Left kidney (tissue), 8 donors: ENCODE measurements at places on chromosomes 5 and 9.

- DNase-seq: no peak
These were observed 29.6 kb upstream of the GRXCR2 start for GRCh38 chr5:145902421-145902820.

DNA sequence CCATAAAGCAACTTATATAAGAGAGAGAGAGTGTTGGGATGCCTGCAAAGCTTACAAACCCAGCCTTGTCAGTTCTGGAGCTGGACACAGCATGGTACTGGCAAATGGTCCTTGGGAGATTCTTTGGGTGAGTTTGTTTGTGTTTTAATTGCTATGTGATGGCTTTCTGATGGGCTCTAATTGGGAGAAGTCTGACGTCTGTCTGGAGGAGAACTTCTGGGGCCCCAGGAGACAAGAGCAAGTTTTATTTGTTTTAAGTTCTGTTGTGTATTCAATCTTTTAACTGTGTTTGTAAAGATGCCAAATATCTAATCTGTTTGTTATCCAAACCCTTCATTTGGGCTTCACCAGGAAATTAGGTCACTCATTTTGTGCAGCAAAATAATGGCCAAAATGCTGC lies 50.3 kb upstream of the AFAP1L1 start:
- DNase-seq: no peak

DNA sequence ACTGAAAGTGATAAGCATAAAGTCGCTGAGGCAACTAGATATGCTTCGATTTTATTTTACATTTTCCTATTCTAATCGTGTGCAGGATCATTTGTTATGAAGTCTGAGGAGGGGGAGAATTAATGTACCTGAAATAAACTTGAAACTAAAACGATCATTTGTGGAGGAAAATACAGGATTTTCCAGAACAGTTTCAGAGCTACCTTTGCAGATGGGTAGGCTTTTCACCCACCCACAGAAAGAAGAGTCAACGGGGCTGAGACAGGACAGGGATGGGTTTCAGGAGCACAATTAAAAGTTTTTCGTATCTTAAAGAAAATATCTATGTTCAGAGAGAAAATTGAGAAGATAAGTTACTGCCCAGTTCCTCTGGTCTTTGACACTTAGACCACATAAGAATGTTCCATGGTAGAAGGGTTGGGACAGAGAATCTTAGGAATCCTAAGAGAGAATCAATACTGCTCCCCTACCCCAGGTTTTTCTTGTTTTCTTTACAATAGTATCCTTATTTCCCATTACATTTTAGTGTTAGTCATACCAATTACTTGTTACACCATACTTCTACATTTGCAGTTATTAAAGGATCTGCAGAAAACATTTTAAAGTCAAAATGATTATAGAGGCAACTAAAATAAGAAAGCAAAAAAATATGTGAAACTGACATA lies 211.4 kb downstream of the DEPDC1B start:
- no peak for DNase-seq

DNA sequence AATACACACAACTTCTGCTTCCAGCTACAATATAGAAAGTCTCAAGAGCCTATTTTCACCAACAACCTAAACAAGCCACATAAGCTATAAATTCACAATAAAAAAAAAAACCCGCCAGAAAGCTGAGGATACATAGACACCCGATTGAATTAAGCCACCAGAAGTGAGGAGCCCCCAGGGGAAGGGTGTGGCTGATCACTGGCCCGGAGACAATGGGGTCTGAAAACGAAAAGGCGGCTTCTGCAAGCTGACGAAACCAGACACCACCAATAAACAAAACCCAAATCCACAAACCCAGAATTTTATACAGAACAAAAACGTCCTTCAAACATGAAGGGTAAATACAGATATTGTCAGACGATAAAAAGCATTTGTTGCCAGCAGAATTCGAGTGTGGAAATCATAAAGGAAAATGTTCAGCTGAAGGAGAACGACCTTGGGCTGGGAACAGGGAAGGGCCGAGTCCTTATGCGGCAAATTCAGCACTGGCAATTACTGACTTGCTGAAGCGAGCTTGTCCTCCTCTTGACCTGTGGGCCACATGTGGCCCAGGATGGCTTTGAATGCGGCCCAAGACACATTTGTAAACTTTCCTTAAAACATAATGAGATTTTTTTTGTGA lies 39.6 kb upstream of the CEP72 start:
- DNase-seq: no peak

DNA sequence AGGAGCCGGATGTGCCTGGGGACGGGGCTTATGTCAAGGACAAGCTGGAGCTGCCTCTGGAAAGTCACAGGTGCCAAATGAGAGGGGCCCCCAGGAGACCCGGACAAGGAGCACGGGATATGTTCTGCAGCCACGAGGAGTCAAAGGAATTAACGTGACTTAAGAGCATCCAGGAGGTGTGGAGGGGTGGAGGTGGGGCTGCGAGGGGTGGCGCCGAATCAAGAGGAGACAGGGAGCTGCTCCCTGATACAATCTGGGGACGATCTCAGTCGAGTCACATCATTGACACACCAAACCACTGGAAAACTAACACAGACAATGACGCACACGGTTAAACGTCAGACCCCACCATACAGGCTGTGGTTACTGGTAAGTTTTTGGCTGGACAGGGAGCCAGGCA lies 10.4 kb downstream of the CCDC127 start:
- DNase-seq: no peak

- DNase-seq: no peak
These were observed 505 bp upstream of the ACER2 start for GRCh38 chr9:19408316-19408692.

DNA sequence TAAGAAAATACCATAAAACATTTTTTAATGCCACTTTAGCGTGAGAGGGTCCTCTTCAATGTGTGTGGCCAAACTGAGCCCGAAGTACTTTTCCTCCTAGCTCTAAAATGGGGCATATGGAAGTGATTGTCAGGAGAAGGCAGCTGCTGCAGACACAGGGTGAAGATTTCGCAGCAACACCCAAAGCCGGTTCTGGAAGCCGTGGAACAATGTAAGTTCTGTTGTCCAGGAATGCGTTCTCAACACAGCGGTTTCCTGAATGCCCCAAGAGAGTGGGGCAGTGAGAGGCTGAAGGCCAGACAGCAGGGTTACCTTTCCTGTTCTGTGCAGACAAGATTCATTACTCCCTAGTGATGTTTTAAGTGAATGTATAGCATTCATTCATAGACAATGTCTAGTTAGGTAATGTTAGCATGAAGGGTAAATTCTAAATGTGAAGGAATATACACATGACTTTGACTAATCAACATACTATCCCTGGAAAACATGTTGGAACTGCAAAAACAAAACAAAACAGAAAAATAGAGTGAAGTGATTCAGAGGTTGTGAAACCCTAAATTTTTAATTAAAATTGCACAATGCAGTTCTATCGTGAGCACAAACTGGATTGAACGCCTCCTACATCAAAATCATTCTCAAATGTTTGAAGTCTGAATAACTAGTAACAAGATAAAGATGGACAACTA lies 197.0 kb upstream of the SEMA6A start:
- DNase-seq: no peak

DNA sequence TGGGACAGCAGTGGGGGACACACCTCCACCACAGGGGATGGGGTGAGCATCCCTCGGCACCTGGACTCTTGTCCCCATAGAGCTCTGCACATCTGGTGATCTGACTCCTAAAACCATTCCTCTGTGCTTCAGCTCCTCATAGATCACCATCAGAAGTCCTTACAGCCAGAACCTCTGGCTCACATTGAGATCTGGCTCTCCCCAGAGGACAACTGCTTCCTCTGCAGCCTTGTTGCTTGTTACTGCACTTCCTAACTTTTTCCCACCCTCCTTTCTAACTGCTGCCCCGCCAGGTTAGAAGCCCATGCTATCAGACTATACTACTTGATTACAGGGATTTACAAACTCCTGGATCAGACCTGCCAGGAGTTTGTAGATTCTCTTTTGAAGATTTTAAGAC lies 64.5 kb downstream of the ARSB start:
- DNase-seq: no peak

- DNase-seq: no peak
These were observed 61.7 kb downstream of the SH3TC2 start for GRCh38 chr5:149001162-149001561.

GRCh38 chr5:118984602-118985001 lies 3.7 kb downstream of the DTWD2 start:
- no peak for DNase-seq

DNA sequence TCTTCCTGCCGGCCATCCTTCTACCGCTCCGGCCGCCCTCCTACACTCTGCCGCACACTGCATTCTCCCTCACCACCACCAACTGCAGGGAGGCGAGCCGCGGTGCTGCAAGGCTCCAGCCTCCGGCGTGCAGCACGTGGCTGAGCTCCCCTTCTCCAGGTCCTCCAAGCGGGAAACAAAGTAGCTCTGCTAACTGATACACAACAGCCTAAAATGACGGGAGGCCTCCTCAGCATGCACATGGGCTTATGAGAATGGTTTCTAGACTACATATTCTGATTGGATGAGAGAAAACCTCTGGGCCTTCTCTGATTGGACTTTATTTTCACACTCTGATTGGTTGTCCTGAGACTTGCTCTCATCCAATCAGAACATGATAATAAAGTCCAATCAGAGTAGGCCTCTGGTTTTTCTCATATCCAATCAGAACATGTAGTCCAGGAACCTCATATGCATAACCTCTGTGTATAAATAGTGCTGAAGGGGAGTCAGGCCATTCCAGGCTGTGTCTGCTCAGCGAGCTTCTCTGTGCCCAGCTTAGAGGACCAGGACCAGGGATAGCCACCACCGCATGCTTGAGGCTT lies 27.0 kb upstream of the ZNF354B start:
- DNase-seq: no peak

DNA sequence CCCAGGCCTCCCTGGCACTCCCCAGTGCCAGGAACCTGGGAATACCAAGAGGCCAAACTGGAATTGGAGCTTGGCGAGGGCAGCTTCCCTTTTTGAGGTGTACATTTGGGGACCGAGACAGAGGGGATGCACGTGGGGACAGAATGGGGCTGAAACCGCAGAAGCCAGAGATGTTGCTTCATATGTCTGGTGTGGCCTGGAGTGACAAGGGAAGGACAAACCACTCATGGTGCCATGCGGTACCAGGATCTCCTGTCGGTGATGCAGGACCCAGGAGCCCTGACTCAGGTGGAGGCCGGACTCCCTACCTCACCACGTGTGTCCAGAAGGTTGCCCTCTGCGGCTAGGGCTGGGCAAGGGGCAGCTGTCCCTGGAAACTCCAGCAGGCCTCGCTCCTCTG lies 4.0 kb upstream of the CSF2 start:
- DNase-seq: no peak

DNA sequence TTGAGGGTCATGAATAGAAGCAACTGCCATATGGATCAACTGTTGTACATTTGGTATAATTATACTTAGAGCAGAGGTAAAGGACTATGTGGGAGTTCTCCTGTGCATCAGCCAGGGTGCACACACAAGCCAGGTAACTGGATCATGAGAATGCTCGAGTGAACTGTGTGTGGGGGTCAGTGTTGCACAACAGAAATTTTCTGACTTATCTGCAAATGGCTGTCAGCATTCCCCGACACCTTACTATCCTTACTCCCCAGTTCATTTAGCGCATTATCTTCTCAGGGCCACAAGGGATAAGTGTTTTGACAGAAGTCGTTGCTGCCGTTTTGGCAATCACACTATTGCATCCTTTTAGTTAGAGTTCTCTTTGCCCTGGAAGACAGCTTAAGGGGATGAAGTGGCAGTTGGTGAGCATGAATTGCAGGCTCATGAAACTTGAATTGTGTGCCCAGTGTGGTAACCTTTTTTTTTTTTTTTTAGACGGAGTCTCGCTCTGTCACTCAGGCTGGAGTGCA lies 1.7 kb downstream of the CANX start:
- DNase-seq: peak; percentile 12

DNA sequence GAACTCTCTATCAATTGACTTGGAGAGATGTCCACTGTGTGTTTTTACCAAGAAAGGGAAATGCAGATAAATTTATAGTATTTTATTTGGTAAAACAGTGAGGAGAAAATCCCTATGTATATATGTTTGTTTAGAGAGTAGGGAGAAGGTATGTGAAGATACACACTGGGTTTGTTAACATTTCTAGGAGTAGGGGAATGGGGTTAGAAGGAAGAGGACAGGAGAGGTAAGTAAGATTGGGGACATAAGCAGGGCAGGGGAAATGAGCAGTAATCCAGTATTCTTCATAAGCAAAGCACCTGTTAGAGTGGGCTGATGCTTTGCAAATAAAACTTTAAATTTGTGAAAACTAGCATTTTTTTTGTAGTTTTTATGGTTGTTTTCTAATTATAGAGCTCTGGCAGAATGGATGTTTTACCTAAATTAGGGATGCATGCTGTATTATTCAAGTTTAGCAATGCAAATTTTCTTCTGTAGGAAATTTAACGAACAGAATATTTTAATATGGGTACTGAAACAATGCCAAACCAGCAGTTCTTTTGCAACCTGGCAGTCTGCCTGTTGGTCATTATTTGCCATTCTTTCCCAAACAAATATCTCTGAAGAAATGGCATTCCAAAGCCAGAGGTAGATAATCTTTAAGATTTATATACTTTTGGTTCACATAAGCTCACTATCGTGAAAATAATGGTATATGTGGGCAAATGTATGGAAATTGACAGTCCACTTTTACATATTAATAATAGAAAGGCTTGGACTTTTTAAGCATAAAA lies 19.4 kb upstream of the DCP2 start:
- no peak for DNase-seq

DNA sequence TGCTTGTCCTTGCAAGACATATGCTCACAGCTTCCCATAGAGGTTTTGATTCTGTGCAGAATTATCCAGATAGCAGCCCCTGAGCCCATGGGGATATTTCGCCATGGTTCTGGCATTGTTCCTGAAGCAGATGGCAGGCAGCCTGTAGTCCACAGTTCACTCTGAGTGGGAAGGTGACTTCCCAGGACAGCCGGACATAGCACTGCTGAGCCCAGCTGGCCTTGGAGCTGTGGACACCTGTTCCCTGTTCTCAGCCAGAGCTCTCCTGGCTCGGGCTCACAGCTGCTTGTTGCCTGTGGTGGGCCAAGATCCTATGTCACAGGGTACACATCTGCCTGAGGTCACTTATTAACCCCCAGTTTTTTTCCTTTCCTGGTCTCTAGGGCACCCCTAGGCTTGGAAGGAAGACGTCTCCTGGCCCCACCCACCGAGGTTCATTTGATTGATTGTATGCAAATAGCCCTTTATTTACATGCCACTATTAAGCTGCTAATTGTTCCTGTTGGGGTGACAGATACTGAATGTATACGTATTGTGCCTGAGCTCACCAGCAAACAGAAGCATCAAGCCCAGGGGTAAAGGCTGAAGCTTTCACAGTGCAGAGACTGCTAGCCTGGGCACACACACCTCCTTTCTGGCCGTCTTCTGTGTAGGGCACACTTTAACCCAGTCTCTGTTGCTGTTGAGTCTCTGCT lies 96.6 kb upstream of the DMRT1 start:
- no peak for DNase-seq

DNA sequence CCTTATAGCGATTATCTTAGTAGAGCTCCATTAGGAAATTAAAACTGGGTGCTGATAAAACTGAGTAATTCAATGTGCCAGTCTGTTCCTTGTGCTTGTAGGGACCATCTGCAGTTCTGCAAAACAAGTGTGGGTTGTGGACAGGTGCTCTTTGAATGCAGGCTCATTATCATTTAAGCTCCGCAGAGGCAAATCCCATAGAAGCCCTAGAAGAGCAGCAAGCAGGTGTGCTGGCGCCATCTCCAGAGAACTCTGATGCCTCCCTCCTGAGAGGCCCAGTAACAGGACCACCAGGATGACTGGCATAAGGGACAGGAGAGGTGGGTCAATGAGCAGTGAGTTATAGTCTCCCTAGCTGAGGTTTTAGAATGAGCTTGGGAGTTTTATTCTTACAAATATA lies 1342.4 kb upstream of the DMAC1 start:
- DNase-seq: no peak

- DNase-seq: no peak
These were observed 35.0 kb downstream of the ACTBL2 start for GRCh38 chr5:57447658-57448057.

GRCh38 chr9:8802242-8802641 lies 1002.7 kb upstream of the DMAC1 start:
- no peak for DNase-seq
